Pericardium fibroblast (primary cell): ENCODE measurements at places on chromosomes 11 and 22. TPM values are rescaled to one million over a fixed set of nuclear protein-coding genes. Genes with fewer than 3 reads are reported as not detected.

GSTT2B gene
- total RNA-seq: 13.5 and 16.9 TPM in 2 replicates

LRRC75B gene
- total RNA-seq: 12.8 and 25.3 TPM in 2 replicates

LGALS12 gene
- 2.4 and 13.2 TPM in 2 replicates for total RNA-seq

SLC17A6 gene
- not detected in 2 replicates for total RNA-seq

IFITM1 gene
- 300 and 328 TPM in 2 replicates for total RNA-seq

CDC45 gene
- 1.1 and 3.1 TPM in 2 replicates for total RNA-seq

PIH1D2 gene
- total RNA-seq: 2.0 TPM in 1 of 2 replicates, not detected in the other

NAALAD2 gene
- 2.7 and 4.1 TPM in 2 replicates for total RNA-seq

LRRN4CL gene
- 5.3 and 18.2 TPM in 2 replicates for total RNA-seq

OR5P2 gene
- total RNA-seq: not detected in 2 replicates

DEUP1 gene
- not detected in 2 replicates for total RNA-seq

SHANK3 gene
- 2.5 and 3.8 TPM in 2 replicates for total RNA-seq

APOBEC3G gene
- total RNA-seq: 5.4 and 9.2 TPM in 2 replicates

PPM1F gene
- total RNA-seq: 18.2 and 23.4 TPM in 2 replicates

MS4A4A gene
- not detected in 2 replicates for total RNA-seq
